ENCODE measurements at places on chromosomes 1 and 21. TPM values are rescaled to one million over a fixed set of nuclear protein-coding genes. Genes with fewer than 3 reads are reported as not detected.

- H3K36me3 ChIP-seq: no peaks in the 10 kb centered on the region
- DNase-seq: no peak
- no peak overlapping the region for H3K4me3 ChIP-seq
Observed at GRCh38 chr1:10508511-10508951, 33.8 kb downstream of the PEX14 start.

DNA sequence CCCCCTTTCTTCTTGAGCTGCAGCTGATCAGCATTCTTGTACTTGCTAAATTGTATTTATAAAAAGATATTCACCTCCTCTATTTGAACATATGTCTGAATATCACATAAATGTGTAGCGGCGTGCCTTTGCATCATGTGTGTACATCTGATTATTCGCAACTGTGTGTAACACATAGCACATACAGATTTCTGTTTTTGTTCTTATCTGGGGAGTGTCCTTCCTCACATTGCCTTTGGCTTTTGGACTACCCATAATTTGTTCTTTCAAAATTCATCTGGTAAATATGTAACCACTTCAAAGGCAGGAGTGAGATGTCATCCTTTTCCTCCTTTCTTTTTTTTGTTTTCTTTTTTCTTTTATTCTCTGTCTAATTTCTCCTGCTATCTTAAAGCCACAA is 113.6 kb downstream of the PBX1 start:
- DNase-seq: no peak
- H3K27ac ChIP-seq: no peak overlapping the region
- H3K4me3 ChIP-seq: no peak overlapping the region
- no peaks in the 10 kb centered on the region for H3K4me1 ChIP-seq
- no peaks in the 10 kb centered on the region for H3K27me3 ChIP-seq

- H3K4me1 ChIP-seq: peaks cover 14% of the 10 kb centered on the region
- H3K27me3 ChIP-seq: no peaks in the 10 kb centered on the region
- H3K27ac ChIP-seq: no peak overlapping the region
- DNase-seq: no peak
Observed at GRCh38 chr21:35220301-35220700, 171.2 kb upstream of the RUNX1 start.

KLHL17 gene
- total RNA-seq: 28.6 TPM

DNA sequence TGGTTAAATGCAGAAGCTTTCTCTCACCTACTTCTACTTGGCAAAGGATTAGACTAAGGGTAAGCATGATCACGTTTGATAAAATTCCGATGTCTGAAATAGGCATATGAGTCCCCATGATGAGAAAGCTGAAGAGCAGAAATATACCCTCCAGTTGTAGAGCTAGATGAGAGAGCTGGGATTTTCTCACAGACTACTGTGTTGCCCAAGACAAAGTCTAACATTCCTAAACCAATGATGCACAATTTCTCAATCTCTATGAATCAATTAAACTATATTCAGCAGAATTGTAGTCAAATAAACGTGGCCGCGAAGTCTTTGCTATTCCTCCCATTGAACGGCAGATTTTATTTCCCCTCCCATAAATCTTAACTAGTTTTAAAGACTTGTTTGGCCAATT is 699.2 kb downstream of the KCNT2 start:
- H3K4me1 ChIP-seq: no peaks in the 10 kb centered on the region
- H3K27ac ChIP-seq: no peak overlapping the region
- no peak overlapping the region for H3K4me3 ChIP-seq
- H3K27me3 ChIP-seq: no peaks in the 10 kb centered on the region
- no peak for DNase-seq
